ENCODE measurements at places on chromosomes 3 and 15.

GRCh38 chr3:123110282-123110975, 43.6 kb downstream of the PDIA5 start:
- no peak for DNase-seq

- DNase-seq, result no peak
These were observed 88.0 kb downstream of the PEX5L start for GRCh38 chr3:179948740-179949139.

GRCh38 chr15:31365655-31366127, 39.1 kb downstream of the KLF13 start:
- DNase-seq, result peak; percentile 58

- DNase-seq, result no peak
These were observed 124.8 kb downstream of the NEK10 start for GRCh38 chr3:27244374-27244773.

DNA sequence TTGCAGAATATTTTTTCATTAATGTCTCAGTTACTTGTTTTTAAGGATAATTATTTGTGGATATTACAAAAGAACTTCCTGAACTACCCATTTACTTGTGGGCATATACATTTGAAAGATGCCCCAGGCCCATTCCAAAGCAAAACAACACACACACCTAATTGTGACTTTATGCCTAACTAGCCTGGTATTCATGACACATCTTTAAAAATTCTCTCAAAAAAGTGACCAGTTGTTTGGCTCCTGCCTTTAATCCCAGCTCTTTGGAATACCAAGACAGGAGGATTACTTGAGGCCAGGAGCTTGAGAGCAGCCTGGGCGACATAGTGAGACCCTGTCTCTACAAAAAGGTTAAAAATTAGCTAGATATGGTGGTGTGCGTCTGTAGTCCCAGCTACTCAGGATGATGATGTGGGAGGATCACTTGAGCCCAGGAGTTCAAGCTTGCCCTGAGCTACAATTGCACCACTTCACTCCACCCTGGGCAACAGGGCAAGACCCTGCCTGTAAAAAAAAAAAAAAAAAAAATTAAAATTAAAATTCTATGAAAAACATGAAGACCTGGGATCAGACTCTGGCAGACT, 51.7 kb upstream of the SLC4A7 start:
- no peak for DNase-seq

- no peak for DNase-seq
These were observed 288.1 kb upstream of the NECTIN3 start for GRCh38 chr3:110783541-110783940.

GRCh38 chr15:91572110-91572509, 281.4 kb upstream of the SLCO3A1 start:
- DNase-seq, result no peak

- no peak for DNase-seq
These were observed 271.7 kb downstream of the UACA start for GRCh38 chr15:70491641-70492040.

DNA sequence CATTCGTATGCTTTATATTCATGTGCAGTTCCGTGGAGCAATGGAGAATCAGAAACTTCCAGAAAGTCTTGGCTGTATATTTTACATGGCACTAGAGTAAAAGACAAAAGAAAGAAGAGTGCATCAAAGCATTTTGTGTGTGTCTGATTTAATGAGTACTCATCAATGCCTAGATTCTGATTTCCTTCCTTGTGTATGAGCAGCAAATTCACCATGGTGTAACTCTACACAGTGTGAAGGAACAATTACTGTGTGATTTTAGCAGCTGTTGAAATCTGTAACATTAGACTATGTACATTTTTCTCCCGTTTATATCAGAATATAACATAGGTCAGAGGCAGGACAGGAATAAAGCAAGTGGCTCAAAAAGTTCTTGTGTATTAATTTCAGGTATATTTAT, 102.0 kb upstream of the TSC22D2 start:
- DNase-seq, result no peak

- no peak for DNase-seq
These were observed 33.8 kb upstream of the FAH start for GRCh38 chr15:80118956-80119355.

- no peak for DNase-seq
These were observed 9.9 kb upstream of the RFT1 start for GRCh38 chr3:53139906-53140846.

- no peak for DNase-seq
These were observed 25.9 kb upstream of the ADAMTS7 start for GRCh38 chr15:78837131-78837530.

DNA sequence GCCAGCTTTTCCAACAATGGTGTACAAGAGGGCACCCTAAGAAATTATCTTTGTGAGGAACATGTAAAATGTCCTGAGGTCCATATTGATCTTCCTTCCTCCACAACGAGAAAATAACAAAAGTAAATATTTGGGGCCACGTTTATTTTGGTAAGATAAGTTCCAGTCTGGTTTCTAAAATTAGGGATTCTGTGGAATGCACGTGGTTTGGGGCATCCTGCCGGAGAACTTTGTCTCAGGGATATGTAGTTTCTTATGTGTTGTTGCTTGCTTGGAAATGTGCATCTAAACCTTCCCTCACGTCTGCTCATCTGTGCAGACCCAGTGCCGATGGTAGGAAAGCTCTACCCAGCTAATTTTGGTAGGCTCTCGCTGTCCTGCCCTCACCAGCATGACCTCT, 62.8 kb downstream of the CTDSPL start:
- DNase-seq, result no peak

DNA sequence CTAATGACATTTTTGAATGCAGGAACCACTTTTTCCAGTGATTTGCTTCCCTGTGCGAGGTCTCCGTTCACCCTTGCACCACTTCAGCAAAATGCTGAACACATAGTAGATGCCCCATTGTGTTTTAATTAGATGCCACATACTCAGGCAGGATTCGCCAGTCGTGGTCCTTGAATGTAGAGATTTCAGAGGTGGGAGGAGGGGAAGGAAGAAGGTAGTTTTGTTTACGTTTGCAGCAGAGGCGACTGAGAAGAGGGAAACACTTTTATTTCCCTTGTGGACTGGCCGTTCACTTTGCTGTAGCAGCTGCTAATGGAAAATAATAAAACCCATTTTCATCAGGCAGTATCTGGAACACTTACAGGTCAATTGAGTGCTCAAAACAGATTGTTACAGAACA, 262.8 kb upstream of the TBL1XR1 start:
- DNase-seq, result no peak

DNA sequence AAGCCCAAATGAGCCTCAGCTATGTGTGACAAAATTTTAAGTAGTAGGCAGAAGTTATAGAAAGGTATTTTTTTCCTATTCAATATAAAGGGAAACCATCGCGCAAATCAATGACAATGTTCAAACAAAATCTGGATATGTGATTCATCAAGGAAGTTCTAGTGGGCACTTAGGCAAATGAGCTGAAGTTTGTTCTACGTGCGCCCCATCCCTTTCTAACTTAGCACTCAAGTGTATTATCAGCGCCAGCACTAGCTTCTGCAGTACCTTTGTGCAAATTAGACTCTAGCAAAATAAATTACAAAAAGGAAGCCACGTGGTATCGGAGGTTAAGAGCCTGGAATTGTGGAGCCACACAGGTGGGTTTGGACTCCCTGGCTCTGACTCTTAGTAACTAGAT, 91.1 kb downstream of the TBL1XR1 start:
- DNase-seq, result peak; percentile 7

DNA sequence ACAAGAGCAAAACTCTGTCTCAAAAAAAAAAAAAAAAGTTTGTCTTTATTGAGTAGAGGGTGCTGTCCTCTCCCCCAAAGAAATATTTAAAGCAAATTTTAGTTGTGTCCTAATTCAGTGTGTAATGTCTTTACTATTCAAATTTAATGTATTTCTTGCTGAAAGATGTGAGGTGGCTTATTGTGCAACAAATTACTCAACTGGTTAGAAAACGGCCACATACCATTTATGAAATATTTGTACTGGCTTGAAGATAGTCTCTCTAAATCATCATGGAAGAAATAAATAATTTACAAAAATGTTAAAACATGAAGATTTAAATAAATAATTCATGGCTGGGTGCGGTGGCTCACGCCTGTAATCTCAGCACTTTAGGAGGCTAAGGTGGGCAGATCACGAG, 63.0 kb downstream of the SLTM start:
- no peak for DNase-seq

DNA sequence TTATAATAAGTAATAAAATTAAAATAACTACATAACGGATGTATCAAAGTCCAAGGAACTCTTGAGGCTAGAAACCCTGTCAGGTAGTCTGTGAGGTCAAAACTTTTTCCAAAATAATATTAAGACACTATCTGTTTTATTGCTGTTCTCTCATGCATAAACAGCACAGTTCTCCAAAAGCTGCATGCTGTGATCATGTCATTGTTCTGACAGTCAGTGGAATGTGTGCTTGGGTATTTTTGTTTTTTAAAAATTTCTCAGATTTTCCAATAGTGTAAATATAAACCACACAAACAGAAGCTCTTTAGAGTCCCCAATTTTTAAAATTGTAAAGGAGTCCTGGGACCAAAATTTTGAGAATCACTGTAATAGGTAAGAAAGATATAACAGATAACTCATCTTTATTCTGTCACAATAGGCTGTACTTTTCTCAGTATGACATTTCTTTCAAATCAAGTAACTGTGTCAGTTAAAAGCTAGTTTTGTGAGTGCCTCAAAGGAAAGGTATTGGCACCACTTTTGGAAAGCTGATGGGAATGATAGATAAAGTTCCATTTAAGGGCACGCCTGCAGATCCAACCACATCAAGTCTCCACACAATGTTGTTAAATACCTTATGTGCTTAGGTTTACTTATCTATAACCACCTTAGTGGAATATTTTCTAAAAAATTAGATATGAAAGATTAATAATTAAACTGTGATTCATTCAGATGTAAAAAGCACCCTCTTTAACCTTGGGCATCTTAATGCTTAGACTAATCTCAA, 49.3 kb downstream of the CEP152 start:
- DNase-seq, result no peak

- DNase-seq, result no peak
These were observed 186.0 kb downstream of the NLGN1 start for GRCh38 chr3:173583496-173583895.

DNA sequence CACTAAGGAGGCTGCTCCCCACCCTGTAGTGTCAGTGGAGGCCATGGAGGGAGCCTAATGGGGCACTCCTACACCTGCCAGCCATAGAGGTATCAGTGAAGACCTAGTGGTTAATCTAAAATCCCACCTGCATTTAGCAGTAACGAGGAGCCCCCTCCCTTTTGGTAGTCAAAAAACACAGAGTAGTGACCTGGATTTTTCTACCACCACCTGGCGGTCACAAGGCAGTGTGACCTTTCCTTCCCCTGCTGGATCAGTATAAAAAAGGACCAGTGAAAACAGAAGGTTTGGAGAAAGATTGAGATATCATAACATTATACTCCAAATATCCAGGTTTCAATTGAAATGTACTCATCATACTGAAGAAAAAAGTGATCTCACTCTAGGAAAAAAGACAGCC, 241.2 kb downstream of the PYDC2 start:
- DNase-seq, result no peak

DNA sequence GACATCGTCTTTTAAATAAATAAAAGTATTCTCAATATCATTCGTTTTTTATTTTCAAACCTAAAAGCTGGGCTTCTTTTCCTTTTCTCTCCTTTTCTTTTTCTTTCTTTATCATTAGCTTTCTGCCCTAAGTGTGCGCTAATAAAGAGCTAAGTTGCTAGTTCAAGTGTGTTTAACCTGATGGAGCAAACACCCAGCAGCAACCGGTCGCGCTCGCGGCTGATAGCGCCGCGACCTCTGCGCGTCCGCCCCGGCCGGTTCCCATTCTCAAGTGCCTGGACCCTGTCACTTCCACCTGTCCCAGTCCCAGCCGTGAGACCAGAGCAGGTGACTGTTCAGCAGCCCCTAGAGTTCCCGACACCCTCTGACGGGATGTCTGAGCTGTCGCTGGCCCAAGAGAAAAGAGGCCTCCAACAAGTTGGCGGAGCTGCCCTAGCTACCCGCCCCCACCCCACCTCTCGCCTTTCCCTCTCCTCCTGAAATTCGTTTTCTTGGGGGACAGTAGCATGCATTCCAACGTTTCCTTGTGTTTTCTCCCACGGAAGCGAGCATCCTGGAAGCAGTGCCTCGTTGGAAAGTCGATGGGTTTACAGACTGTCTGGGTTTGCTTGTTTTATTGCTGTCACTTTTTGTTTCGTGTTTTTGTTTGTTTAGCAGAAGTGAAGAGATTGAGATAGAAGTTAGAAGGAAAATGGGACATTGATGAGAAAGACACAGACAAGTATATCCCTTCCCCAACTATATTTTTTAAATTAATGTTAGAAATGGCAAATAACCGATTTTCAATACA, 3.1 kb upstream of the MECOM start:
- no peak for DNase-seq

DNA sequence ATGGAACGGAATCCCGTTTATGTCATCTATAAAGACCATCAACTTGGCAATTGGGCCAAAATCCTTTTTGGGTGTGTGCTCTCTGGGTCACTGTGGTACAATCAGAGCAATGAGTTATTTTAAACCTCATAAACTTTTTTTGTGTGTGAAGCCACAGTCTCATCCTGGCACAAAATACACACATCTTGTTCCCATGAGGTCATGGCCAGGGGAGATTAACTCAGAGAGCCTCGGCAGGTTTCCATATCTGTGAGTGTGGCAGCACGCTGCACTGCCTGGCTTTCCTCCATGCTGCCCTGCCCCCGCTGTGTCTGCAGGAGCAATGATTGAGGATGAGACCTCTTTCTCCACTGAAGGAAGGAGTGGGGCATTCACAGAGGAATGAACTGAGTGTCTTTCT, 54.0 kb upstream of the DLG1 start:
- DNase-seq, result no peak

- DNase-seq, result no peak
These were observed 9.0 kb upstream of the UACA start for GRCh38 chr15:70772402-70772801.

GRCh38 chr3:130820976-130821375, 72.9 kb upstream of the ATP2C1 start:
- no peak for DNase-seq

DNA sequence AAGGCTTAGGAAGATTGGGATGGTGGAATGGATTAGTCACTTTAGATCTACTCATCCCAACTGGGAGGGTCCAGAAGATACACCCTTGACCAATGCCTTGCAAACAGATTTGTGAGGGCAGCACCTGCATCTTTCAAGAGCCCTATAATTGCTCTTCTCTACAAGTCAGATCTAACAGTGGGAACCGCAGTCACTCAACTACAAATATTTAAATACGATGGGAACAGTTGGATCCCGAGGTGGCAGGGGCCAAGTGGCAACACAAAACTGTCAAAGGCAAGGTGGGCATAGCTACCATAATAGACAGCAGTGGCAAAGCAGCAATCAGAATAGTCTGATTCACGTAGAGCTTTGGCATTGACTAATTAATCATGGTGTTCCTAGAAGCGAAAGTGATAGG, 152.0 kb downstream of the TBC1D5 start:
- DNase-seq, result no peak

GRCh38 chr3:120567370-120568201, 28.6 kb upstream of the NDUFB4 start:
- DNase-seq, result no peak

DNA sequence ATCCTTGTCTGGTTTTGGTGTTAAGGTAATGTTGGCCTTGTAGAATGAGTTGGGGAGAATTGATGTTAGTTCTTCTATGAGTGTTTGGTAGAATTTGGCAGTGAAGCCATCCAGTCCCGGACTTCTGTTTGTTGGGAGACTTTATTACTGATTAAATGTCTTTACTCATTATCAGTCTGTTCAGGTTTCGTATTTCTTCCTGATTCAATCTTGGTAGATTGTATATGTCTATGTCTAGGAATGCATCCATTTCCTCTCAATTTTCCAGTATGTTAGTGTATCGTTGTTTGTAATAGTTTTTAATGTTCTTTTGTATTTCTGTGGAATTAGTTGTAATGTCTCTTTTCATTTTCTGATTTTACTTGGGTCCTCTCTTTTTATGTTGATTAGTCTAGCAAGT, 39.4 kb downstream of the NCK1 start:
- no peak for DNase-seq

- DNase-seq, result no peak
These were observed 812 bp downstream of the TEX55 start for GRCh38 chr3:119146578-119147375.
